ENCODE measurements at places on chromosomes 2 and 18.

GRCh38 chr18:48782381-48782861 is 168.3 kb downstream of the SMAD7 start:
- DNase-seq: no peak

DNA sequence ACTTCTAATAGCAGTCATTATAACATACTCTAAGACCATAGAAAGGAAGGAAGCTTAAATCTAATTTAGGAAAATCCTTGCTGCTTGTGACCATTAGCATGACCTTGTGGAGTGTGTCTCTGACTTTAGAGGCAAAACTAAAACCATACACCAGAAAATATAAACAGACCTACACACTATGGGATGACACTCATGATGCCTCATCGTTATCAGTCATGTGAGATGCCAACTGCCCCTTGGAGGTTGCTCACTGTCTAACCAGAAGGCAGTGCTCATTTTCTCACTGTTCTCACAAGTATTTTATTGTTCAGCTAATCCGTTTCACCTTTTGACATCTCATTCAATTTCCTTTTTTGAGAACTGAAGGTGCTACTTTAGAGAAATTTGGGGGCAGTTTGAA is 376.9 kb downstream of the RND3 start:
- no peak for DNase-seq

DNA sequence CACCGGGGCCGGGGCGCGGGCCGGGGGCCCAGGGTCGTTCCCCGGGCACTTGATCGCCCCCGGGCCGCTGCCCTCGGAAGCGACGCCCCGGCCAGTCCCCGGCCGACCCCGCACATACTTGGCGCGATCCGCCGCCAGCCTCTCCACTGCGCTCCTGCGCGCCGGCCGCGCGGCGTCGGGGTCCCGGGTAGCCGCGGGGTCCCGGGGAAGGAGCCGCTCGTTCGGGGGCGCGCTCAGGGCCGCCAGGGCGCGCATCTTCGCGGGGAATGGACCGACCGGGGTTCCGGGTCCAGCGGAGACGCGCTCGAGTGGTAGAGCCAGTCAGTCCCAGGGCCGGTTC is 204 bp downstream of the FAM110C start:
- no peak for DNase-seq

- DNase-seq: no peak
These were observed 112.2 kb downstream of the MAP4K4 start for GRCh38 chr2:101809698-101810097.

GRCh38 chr2:37343537-37344434 is 644 bp upstream of the QPCT start:
- no peak for DNase-seq

- DNase-seq: no peak
These were observed 29.4 kb downstream of the MTERF4 start for GRCh38 chr2:241072553-241073165.

Data from posterior cingulate gyrus (tissue), 11 donors.